ENCODE measurements at places on chromosomes 12 and 14.

GRCh38 chr14:95519699-95520098 lies 3.2 kb upstream of the SYNE3 start:
- peak; percentile 87 for DNase-seq

GRCh38 chr12:50022903-50023302 lies 2.4 kb downstream of the RACGAP1 start:
- no peak for DNase-seq

- DNase-seq = no peak
Measured at GRCh38 chr12:108935159-108935763, 55.4 kb downstream of the DAO start.

DNA sequence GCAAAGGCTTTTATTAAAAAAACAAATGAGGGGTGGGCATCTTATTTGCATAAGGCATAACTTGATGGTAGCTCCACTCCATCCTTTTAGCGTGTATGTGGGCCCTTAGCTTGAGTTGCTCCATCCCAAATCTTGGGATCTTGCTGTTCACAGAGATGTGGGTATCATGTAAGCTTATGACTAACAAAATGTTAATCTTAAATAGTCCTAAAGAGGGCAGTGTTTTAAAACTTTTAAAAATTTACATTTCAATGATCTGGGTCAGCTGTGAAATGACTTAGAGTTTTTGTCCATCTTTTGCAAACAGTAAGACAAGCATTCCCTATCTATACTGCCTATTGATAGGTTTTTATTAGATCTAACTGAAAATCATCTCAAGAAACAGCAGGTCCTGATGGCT lies 86.0 kb downstream of the SLCO1A2 start:
- no peak for DNase-seq

GRCh38 chr14:97977651-97978261 lies 1180.6 kb downstream of the VRK1 start:
- peak; percentile 47 for DNase-seq

DNA sequence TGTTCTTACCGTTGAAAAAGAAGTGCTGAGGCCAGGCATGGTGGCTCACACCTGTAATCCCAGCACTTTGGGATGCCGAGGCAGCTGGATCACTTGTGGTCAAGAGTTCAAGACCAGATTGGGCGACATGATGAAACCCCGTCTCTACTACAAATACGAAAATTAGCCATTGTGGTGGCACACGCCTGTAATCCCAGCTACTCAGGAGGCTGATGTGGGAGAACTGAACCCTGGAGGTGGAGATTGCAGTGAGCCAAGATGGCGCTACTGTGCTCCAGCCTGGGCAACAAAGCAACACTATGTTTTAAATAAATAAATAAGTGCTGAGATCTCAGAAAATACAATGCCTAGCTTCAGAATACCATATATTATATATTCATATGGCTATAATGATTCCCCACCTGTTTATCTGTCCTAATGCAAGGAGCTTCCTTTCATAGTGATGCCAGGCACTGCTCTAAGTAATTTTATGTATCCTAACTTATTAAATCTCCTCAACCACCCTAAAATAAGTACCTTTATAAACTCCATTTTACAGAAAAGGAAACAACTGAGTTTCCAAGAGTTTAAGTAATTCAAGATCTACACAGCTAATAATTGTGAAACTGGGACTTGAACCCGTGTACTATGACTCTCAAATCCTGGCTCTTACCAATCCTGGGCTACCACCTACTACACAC lies 7.3 kb downstream of the PHLDA1 start:
- no peak for DNase-seq

- DNase-seq = no peak
Measured at GRCh38 chr12:27289414-27289813, 43.2 kb upstream of the BMAL2 start.

GRCh38 chr14:100900837-100901390 lies 2.6 kb downstream of the RTL1 start:
- no peak for DNase-seq

DNA sequence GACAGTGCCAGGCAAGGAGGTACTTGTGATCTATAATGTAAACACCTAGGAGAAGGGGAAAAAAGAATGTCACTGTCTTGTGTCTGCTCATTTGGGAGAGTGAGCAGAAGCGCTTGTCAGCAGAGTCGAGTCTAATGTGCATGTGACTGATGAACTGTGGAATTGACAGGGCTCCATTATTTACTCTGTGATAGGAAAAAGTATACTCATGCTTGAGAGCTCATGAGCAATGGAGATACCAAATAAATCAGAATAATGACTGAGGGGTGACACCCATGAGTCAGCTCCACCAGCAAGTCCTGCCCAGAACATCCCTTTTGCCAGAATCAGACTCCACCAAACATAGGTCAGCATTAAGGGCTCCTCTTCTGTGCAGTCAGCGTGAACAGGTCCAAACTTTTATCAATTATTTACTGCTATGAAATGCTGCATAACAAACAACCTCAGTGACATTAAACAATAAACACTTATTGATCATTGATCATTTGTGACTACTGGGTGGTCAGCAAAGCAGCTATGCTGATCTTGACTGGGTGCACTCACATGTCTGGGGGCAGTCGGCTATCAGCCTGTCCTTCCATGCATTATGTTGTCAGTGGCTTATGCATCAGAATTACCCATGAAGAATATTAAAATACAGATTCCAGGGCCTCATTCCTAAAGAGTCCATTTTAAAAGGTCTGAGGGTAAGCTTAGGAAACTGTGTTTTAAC lies 29.2 kb upstream of the WSCD2 start:
- DNase-seq = no peak

DNA sequence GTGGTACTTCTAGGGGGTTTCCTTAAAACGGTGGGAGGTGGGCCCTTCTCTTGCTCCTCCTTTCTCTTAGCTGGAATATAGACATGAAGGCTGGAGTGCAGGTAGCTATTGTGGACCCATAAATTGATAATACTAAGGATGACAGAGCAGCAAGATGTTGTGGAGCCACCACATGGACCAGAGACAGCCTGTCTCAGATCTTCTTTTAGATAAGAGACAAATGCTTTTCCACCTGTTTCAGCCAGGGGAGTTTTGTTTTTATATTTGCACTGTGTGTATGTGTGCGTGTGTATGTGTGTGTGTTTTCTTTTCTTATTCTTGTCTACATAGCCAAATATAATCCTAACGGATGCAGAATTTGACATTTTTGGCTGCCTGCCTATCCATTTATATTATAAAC lies 62.9 kb upstream of the HIF1A start:
- no peak for DNase-seq

GRCh38 chr14:55332654-55333570 lies 61.7 kb downstream of the FBXO34 start:
- DNase-seq = no peak

DNA sequence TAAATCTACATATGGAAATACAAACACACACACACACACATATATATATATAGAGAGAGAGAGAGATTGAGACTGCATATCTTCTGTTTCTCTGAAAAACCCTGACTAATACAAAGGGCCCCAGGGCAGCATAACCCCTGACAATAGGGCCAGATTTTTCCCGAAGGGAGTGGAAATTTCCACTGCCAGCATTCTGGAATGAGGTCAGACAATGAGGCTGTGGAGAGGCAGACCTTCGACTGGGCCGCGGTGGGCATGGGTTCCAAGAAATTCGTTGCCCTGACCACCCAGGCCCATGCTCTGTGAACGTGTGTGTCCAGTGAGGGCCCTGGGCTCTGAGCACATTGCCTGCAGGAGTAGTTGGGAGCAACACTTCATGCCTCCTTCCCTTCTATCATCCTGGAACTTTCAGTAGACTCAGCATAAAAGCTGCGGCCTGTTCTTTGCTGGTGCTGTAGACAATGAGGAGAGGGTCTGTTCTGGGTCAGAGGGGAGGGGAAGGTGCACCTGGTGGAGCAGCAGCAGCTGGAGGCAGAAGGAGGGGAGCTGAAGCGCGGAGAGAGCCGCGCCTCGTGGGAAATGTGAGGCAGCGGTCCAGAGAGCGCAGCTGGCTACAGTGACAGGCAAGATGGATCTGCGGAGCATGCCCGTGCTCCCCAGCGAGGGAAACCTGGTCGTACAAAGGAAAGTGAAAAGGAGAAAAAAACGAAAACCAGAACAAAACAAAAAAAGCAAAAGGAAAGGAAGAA lies 25.6 kb upstream of the CCDC60 start:
- no peak for DNase-seq

- DNase-seq = peak; percentile 9
Measured at GRCh38 chr12:8031872-8032241, 659 bp upstream of the FOXJ2 start.

GRCh38 chr14:28468191-28469151 lies 298.1 kb upstream of the FOXG1 start:
- DNase-seq = peak; percentile 6

DNA sequence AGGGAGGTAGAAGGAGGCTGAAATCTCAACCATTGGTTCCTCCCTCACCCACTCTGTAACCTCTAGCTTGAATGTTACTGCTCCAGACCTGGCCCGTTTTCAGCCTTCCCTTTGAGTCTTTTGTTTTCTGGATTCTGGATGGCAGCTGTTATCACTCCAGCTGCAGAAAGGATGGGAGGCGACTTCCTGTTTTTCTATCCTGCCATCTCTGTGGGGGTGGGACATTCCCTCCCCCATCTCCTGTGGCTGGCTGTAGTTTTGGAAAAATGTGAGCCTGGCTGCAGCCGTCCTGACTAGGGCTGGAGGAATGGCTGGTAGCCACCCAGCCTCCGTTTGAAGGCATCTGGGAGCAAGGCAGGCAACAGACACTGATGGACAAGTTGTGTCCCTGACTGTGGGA lies 2.9 kb upstream of the PPFIBP1 start:
- DNase-seq = peak; percentile 76

GRCh38 chr12:27277846-27278260 lies 33.8 kb downstream of the STK38L start:
- peak; percentile 89 for DNase-seq

GRCh38 chr12:103503546-103504480 lies 8.0 kb upstream of the C12orf42 start:
- no peak for DNase-seq

DNA sequence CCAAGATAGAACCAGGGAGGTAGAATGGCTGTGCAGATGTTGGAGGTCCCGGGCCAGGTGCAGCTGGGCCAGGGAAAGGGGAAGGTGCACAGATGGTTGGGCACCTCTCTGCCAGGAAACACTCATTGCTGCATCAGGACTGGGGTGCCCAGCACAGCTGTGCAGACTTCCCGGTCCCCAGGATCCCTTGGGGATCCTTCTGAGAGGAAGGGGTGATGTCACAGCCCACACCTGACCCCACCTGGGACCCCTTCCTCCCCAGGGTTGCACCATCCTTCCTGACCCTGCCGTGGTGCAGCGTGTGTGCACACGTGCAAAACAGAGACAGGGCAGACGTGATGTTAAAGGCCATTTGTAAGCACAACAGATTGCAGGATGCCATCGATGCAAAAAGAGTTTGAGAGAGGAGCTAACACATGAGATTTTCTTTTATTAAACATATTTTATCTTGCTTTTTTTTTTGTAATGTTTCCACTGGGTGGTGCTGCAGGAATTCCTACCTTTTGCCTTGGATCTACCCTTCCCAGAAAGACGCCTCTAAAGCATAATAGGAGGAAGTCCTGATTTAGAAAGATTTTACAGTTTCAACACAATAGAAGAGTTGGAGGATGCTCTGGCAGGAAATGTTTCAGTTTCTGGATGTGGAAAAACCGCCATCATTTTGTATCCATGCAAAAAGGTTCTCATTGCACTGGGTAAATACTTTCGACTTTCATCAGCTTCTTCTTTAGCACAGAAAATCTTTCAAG lies 14.8 kb downstream of the ELK3 start:
- DNase-seq = peak; percentile 20

DNA sequence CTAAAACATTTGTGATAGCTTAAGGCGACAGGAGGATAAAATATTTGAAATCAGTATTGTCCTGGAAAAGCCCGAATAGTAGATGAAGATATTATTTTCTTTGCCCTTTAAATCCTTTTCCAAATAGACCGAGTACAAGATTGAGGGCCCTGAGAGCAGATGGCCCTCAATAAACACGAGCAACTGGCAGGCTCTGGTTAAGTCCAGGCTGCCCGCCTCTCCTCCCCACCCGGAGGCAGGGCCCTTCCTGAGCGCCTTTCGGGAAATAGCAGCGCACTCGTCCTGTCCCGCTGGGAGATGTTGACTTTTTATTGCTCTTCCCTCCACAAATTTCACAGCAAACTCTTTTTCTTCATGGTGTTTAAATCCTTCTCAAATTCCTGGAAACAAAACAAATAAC lies 50.8 kb upstream of the MAX start:
- no peak for DNase-seq

- DNase-seq = peak; percentile 40
Measured at GRCh38 chr12:53097207-53097563, 282 bp upstream of the IGFBP6 start.

DNA sequence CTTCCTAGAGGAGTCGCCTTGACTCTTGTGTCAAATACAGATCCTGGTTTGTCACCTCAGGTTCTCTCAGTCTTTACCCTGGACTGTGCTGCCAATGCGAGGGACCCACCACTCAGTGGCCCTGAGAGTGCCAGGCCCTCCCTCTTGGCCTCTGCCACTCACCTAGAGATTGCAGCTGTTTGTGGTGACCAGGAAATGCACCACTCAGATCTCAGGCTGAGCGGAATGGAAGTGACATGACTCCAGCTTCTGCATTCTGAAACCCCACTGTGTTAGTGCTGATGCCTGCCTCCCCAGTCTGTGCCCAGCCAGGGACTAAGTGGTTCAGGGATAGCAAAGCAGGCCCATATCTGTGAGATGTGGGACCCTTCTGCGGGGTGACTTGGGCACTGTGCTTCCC lies 27.8 kb upstream of the NEDD1 start:
- no peak for DNase-seq

GRCh38 chr14:103624860-103625259 lies 4.2 kb upstream of the KLC1 start:
- peak; percentile 45 for DNase-seq

- peak; percentile 68 for DNase-seq
Measured at GRCh38 chr14:21068521-21069387, 1.4 kb upstream of the ARHGEF40 start.

DNA sequence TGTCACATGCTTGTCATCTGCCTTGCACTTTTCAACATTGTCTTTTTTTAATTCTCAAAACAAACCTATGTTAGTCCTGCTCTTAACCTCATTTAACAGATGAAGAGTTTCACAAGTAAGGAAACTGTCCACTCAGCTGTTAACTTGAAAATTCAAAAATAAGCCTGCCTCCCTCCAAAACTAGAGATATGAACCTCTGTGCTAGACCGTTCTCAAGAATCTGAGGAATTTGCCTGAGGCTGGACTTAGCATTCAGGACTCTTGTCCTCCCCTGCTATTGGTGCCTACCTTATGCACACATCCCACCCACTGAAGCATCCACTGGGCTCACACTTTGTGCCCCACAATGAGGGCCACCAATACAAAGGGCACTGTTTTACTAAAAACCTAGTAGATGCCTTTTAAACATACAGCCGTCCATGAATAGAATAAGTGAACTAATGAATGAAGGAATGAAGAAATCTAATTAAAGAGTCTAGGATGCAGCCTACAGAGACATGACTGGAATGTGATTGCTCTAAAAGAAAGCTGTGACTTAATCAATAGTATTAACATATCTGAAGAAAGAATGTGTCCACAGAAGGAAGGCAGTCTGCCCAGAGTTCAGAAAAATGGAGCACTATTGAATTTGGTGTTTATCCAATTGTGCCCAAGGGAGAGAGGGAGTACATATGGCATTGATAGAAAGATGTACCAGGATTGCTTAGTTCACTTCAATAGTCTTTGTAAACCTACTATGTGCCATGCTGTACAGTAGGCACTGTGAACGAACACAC lies 238.5 kb downstream of the SPTSSA start:
- DNase-seq = no peak

GRCh38 chr14:103149351-103150237 lies 26.3 kb downstream of the TNFAIP2 start:
- DNase-seq = no peak

Measured in fibroblast of upper back skin (primary cell).